ENCODE measurements at places on chromosomes 13 and 19.

- DNase-seq = no peak
These were observed 31.5 kb upstream of the FNDC3A start for GRCh38 chr13:48944221-48944620.

- DNase-seq = no peak
These were observed 78.5 kb downstream of the FGF9 start for GRCh38 chr13:21749410-21749809.

DNA sequence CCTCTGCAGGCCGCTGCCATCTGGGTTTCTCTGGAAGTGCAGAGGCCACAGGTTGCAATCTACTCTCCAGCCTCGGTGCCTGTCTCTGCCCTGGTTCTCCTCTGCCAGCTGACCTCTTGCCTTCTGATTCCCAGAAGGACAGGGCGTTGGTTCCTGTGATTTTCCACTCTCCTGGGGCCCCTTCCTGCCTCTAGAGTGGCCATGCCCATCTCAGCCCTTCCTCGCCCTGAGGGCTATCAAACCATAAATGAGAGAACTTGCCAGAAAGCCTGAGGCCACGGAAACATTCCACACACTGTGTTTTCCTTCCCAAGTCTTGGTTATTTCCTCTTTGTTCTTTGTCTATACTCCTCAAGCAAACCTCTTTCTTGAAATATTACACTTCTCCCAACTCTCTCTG, 146.2 kb downstream of the SHISA2 start:
- DNase-seq = peak; percentile 20

DNA sequence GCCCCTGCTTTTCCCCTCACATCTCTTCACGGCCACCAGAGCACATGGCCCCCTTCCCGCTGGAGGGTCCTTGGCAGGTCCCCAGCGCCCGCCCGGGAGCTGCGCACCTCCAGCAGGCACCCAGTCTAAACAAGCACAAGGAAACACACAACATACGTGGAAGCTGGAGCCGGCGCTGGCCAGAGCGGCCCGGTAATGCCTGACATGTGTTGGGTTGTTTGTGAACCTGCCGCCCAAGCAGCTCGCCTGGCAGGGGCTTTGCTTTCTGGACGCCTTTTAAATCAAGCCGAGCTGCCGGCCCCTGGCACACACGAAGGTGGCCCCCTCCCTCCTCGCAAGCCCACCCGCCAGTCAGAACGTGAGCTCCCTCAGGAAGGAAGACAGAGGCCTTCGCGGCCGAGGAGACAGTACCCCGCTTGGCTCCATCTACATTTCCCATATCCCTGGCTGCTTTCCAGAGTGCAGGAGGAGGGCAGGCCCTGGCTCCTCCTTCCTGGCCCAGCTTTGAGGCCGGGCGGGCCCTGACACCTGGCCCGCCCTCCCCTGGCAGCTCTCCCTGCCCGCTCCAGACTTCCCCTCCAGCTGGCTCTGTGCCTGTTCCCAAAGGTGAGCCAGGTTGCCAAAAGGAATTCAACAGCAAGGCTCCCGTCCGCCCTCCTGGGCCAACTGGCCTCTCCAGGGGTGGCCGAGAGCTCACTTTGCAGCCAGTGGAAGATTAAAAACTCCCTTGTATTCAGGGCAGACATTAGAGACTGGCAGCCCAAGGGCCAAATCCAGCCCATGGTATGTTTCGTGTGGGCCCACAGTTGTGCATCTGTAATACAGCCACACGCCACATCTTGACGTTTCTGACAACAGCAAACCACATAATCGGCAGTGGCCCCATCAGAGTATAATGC, 28.7 kb downstream of the COMP start:
- no peak for DNase-seq

DNA sequence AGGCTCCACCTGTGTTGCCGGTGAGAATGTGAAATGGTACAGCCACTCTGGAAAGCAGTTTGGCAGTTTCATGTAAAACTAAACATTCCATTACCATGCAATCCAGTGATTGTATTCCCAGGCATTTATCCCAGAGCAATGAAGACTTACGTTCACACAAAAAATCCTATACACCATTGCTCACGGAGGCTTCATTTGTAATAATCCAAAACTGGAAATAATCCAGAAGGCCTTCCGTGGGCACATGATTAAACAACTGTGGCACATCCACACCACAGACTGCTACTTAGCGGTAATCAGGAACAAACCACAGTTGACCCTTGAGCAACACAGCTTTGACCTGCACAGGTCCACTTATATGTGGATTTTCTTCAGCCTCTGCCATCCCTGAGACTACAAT, 339.7 kb downstream of the MTUS2 start:
- no peak for DNase-seq

- DNase-seq = no peak
These were observed 1039.2 kb upstream of the MIR17HG start for GRCh38 chr13:90308249-90308648.

DNA sequence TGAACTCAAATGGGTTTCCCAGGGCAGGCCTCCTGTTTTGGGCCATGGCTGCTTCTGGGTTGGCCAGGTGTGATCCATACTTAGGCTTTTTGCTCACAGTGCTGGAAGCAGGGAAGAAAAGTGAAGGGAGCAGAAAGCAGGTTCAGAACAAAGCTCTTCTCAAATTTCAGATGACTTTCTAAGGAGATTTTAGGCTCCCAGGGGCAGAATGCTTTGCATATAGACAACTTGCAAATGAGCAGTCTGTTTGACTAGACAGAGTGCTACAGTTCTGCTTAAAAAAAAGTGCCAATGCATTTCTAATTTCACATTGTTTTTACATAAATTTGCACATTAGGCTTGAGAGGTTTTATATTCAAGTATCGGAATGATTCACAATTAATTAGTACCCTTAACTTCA, 2.6 kb upstream of the SLC10A2 start:
- no peak for DNase-seq

GRCh38 chr13:62846302-62846701, 1430.7 kb upstream of the PCDH20 start:
- peak; percentile 49 for DNase-seq

- DNase-seq = no peak
These were observed 112.3 kb upstream of the FBXL3 start for GRCh38 chr13:77139306-77139705.

DNA sequence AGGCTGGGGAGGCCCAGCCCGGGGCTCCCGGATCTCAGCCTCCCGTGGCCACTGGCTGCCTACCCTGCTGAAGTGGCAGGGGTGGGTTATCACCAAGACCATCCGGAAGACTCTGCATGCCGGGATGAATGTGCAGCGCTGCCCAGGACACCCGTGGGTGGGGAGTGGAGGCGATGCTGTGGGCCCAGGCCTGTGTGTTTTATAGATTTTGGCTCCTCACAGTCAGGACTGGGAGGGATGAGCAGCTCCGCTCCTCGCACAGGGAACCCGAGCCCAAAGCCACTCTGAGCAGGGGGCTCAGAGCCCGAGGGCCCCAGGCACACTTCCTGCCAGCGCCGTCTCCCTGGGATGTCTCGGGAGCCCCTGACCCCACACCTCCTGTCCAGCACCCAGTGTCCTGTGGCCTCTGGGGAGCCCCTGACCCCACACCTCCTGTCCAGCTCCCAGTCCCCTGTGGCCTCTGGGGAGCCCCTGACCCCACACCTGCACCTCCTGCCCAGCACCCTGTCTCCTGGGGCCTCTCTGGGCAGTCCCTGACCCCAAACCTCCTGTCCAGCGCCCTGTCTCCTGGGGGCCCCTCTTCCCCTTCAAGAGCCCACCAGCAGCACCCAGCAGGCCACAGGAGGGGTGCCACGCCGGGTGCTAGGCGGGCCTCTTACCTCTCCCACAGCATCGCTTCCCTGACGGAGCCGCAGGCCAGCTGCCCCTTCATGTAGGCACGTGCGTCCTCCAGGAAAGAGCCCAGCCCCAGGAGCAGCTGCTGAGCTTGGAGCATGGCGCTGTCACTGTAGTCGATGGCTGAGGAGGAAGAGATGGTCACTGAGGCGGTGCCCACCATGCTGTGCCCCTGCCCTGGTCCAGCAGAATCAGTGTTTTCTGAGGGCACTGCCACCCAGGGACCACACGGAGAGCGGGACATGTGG, 31.4 kb downstream of the NAXD start:
- no peak for DNase-seq

DNA sequence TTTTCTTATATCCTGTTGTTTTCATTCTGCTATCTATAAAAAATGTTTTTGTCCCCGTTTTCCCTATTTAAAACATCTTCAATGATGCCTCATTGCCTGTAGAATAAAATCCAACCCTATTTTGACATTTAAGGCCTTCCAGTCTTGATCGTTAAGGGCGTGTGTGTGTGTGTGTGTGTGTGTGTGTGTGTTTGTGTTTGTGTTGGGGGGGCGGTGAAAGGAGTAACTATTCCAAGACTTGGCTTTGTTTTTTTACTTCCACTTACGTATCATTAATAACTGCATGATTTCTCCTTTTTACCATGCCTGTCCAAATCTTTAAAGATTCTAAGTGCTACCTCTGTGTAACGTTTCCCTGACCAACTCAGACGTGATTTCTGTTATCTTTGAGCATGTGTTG, 784 bp downstream of the PIBF1 start:
- peak; percentile 11 for DNase-seq

DNA sequence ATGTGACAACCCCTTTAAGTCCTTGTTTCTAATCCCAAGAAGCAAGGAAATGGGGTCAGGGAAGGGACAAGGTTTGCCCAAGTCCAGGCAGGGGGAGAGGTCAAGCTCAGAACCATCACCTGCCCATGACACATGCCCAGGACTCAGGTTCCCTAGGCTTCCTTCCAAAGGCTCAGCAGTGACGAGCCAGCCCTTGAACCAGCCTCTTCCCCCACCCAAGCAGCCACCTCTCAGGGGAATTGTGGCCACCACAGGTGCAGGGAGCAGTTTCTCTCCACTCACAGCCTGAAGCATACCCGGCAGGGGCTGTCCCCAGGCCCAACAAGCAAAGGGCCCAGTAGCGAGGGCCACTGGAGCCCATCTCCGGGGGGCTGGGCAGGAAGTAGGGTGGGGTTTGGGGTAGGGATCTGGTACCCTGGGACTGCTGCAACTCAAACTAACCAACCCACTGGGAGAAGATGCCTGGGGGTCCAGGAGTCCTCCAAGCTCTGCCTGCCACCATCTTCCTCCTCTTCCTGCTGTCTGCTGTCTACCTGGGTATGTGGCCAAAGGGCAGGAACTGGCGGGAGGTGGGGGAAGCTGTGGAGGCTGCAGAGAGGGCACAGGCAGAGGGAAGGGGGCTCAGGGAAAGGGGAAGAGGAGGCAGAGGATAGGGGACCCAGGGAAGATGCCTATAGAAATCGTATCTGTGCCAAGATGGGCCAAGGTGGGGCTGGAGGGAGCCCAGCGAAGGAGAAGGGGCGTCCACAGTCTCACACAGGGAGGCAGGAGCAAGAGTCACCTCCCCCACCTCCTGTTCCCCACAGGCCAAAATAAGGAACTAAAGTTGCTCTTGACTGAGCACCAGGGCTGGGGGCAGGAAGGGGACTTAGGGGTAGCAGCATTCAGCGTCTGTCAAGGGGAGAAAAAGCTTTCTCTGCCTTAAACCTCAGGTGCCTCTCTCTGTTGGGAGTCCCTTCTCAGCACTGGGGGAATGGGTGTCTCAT, at the start of gene CD79A:
Gene CD79A, plus strand, starts transcription at position 433 of the 986 bp plus-strand sequence. Its CDS starts 26 bp downstream, at position 459.
- no peak for DNase-seq

- DNase-seq = no peak
These were observed 7.9 kb upstream of the RASA3 start for GRCh38 chr13:114140131-114140905.

DNA sequence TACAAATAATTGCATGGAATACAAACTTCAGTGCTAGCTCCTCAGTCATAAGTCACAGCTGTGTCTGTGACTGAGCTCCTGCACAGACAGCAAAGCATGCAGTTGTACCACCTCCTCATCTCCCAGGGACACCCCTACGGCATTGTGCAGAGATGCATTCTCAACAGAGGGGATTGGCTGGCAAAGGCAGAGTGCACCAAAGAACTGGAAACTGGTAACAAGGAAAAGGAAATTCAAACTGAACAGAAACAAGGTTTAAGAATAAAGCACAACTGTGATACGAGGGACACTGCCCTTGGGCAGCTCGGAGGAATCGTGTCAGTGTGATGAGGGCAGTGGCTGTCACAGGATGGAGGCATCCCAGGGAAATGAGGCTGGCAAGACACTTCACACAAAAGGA, 126.1 kb upstream of the SOX1 start:
- DNase-seq = no peak

DNA sequence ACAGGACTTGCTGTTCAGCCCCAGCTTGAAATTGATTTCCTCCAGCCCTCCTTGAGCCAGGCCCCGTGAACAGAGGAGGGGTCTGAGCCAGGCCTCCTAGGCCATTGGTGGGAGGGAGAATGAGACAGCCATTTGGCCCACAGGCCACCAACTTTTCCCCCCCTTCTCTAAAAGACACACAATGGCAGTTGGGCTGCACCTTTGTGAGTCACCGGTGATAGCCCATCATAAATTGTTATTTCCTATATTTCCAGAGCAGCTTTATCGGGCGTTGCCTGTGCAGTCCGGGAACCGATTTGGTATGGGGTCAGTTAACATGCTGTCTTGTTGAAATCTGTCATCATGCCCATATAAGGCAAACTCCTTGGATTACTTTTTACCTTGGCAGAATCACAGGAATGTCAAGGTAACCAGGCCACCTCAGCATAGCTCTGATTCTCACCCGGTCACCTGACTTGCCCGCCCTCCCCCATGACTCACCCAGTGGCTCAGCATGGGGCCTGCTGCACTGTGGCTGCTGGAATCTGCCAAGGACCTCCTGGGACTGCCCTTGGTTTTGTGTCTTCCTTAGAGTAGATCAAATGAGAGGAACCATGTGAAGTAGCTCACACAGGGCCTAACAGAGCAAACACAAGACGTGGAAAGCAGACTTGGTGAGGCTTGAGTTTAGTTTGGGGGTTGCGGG, 36.1 kb downstream of the ACTN4 start:
- DNase-seq = peak; percentile 98

DNA sequence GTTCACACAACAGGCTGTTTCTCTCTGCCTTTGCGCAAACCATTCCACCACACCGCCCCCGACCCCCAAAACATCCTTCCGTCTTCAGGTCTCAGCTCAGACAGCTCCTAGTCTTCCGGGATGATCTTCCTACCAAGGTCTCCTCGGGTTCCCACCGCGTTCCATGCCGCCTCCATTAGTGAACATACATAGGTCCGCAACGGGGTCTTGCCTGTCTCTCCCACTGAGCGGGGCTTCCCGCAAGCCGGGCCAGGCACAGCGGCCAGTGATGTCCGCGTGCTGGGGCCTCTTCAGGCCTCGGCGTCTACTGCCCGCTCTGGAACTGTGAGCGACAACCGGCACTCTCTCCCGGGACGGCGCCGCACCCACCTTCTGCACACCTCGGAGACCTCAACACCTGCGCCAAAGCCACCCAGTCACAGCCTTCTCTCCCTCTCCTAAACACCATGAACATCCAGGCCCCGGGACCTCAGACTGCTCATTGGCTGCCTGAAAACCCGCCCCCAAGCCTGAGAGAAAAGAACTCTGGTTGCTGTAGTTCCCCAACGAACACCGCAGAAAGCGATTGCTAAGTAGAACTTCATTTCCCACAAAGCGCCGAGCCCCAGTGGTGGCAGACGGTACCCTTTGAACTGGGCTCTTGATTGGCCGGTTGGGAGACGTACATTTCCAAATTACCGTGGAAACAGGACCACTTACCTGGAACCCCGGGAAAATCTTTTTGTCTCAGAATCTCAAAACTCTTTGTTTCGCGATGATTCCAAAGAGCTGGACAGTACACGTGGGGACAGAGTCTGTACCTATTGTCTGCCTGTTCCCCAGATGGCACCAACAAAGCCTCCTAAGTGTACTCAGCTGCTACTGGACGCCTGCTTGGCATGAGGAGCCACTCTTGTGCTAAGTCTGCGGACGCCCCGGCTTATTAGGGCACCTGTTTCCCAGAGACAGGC, 9.5 kb downstream of the DYRK1B start:
- no peak for DNase-seq

- peak; percentile 27 for DNase-seq
These were observed 69.6 kb downstream of the STK24 start for GRCh38 chr13:98507282-98507797.

GRCh38 chr19:888581-889385, 4.2 kb downstream of the MED16 start:
- no peak for DNase-seq
